Stomach (tissue), 19 donors: ENCODE measurements at places on chromosomes 7 and 10. TPM values are rescaled to one million over a fixed set of nuclear protein-coding genes. Genes with fewer than 3 reads are reported as not detected.

The ACTL6B gene
- not detected for total RNA-seq

The ABCA13 gene
- total RNA-seq = 0.92 TPM

The PDE1C gene
- total RNA-seq = 54.2 TPM

The ADAMTS14 gene
- total RNA-seq = 9.4 TPM

The ABCB4 gene
- total RNA-seq = 1.5 TPM
